ENCODE measurements at places on chromosomes 6 and 20.

DNA sequence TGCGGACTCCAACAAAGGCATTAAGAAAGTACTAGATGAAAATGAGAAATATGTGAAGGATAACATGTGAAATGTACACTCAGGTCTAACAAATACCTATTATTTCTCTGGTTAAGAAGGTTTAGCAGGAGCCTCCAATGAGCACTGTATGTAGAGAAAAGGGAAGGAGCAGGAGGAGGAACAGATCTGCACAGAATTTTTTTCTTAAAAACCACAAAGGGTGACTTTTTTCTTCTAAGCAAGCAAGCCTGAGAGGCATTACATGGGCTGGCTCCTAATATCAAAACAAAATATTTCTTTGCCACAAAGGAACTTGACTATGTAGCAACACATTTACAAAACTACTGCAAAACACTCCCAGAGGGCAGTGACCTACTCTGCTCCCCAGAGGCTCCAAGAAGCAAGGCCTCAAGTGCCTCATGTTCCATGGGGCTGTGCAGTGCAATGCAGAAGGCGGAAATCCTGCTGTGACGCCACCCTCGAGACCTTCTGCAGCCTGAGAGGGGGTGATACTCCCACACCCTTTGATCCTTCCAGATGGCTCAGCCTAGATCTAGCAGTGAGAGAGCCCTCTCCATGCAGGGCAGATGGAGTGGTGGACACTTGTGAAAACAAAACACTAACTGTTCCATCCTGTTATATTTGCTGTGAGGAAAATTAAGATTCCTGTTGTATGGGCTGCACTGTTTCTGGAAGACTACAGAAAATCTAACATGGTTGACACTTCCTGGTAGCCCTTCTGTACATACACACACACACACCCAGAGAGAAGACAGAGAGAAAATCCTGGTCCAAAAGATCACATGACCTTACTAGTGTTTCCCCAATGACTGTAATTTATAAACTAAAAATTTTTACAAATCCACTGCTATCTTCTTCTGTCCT is 36.0 kb upstream of the SMIM29 start:
- peak; percentile 69 for DNase-seq

- no peak for DNase-seq
These were observed 135.1 kb downstream of the ZFP64 start for GRCh38 chr20:52056203-52057062.

GRCh38 chr6:56143796-56144195 is 103.6 kb downstream of the COL21A1 start:
- no peak for DNase-seq

GRCh38 chr6:31114970-31115849 is 610 bp downstream of the PSORS1C1 start:
- no peak for DNase-seq

- no peak for DNase-seq
These were observed 45.3 kb upstream of the STXBP5 start for GRCh38 chr6:147158881-147159280.

DNA sequence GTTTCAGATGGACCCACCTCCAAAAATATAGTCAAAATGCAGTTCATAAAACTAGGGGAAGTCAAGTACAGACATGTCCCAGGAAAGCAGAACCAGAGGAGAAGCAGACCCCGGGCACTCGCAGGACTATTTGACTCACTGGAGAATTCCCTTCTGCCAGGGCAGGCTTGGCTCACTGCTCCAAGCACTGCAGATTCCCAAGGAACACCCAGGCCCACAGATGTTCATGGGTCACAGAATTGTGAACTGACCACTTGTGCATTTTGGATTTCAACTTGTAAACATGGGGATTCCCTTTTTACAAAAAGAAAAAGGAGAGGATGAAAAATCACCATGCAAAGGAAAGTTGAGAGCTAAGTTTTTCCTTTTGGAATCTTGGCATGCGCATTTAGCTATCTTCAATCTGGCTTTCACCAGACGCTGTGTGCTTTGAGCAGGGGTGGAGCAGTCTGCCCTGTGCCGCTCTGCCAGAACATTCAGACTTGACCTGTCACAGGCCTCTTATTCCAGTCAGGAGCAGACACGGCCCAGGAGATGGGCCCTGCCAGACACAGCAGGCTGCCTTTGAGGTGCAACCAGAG is 237.5 kb upstream of the TAB2 start:
- no peak for DNase-seq

GRCh38 chr6:129893640-129894039 is 32.5 kb upstream of the TMEM244 start:
- no peak for DNase-seq

DNA sequence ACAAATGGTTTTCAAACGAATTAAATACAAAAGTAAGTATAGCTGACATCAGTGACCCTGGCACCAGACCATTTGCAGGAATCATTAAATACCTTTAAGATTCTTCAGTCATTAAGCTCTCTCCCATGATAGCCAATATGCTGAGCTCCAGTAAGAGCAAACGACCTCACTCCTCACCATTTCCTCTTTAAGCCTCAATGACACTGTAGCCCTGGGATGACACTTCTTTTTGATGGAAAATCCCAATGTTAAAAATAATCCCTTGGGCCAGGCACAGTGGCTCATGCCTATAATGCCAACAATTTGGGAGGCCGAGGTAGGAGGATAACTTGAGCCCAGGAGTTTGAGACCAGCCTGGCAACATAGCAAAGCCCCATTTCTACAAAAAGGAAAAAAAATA is 3.3 kb upstream of the SGK1 start:
- DNase-seq: no peak

- DNase-seq: no peak
These were observed 50.5 kb upstream of the THEMIS start for GRCh38 chr6:127951172-127951917.

- DNase-seq: no peak
These were observed 5.6 kb upstream of the BTBD3 start for GRCh38 chr20:11912013-11912658.

DNA sequence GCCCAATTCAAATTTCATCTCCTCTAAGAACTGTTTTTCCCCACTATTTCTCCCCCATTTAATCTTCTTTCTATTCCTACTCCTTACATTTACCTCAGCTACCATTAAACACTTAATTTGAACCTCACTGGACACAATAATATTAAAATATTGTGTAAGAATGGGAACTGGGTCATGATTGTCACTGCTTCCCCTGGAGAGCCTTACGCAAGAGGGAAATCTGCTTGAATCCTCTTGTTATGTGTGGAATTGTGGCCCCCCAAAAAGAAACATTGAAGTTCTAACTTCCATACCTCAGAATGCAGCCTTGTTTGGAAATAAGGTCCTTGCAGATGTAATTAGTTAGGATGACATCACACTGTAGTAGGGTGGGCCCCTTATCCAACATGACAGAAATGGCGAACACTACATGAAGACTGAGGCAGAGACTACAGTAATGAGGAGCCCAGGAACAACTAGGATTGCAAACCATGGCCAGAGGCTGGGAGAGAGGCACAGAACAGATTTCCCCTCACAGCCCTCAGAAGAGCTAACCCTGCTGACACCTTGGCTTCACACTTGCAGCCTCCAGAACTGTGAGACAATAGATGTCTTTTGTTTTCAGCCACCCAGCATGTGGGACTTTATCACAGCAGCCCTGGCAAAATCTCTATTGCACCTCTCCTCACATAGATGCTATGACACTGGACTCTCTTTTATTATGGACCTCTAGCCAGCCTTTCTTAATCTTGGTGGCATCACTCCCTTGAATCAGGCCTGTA is 29.9 kb downstream of the HIVEP2 start:
- no peak for DNase-seq

- DNase-seq: no peak
These were observed 50.2 kb downstream of the HDAC2 start for GRCh38 chr6:113920663-113921267.

- no peak for DNase-seq
These were observed 64.4 kb downstream of the TMEM170B start for GRCh38 chr6:11601776-11602605.

- DNase-seq: no peak
These were observed 10.0 kb downstream of the RNF182 start for GRCh38 chr6:13934721-13935120.

GRCh38 chr6:163780994-163781393 is 366.5 kb downstream of the QKI start:
- DNase-seq: peak; percentile 29

- DNase-seq: no peak
These were observed 8.3 kb upstream of the TIAM2 start for GRCh38 chr6:154986787-154987235.

DNA sequence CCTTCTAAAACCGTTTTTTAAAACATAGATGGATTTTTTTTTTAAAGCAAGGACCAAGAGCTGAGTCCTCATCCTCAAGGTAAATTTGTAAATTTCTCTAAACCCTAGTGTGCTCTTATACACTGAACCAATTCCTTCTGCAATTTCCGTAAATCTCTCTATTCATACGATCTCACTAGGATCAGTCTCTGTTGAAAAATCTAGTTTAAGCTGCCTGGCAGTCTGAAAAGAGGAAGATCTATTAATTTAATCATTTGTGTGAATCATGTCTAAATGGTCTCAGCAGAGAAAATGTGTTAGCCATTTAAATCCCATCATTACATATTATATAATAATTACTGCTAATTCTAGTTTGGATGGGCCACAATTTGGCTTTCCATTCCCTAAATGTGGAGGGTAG is 184.2 kb upstream of the TSHZ2 start:
- no peak for DNase-seq

DNA sequence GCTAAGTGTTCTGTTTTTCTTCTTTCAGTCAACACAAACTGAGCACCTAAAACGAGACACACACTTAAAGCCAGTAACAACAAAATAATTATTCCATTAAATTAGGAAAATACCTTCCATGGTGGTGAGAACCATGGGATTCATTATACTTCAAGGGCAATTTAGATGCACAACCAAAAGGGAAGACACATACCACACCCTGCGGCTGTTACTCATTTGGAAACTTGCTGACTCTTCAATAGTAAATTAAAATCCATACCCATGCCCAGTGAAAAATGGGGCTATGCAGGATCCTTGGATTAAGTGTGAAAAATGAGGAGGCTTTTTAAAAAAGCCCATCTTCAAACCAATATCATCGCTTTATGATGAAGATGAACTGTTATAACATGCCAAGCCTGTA is 142.7 kb downstream of the GJA10 start:
- no peak for DNase-seq

DNA sequence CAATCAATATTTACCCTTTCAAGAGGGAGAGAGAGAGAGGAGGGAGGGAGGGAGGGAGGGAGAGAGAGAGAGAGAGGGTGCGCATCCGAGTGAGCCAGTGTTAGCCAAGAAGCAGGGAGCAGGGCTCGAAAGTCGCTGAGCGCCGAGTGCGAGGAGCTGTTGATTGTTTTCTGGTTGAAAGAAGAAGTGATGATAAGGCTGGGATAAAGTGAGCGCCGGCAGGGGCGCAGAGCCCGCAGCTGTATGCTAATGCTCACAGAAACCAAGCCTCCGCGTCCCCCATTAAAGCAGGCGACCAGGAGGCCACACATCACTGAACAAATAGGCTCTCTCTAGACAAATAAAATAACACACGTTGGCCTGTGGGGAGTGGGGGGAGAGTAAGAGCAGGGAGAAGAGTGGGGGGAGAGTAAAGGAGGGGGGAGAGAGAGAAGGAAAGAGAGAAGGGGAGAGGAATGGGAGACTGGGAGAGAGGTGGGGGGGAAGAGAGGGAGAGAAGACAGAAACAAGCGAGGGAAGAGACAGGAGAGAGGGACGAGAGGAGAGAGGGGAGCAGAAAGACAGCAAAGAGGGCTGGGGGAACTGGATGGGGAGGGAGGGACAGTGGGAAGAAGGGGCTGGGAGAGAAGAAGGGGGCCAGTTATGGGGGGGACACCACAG is 5.0 kb upstream of the INSM1 start:
- peak; percentile 14 for DNase-seq

DNA sequence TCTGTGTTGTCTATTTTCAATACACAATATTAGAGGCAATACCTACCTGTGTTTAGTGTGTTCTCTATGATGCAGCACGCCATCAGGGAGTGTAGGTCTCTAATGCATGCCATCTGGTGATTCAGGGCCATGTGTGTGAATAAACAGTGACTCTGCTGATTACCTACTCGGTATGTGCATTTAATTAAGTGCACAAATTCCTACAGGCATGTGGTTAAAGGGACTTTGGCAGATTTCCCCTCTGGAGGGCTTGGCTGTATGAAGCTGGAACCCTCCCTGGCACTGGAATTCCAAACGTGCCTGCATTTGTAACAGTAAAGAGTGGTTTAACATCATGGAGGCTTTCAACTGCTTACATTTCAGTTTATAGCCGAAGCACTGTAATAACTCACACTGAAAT is 401.5 kb upstream of the SASH1 start:
- no peak for DNase-seq

DNA sequence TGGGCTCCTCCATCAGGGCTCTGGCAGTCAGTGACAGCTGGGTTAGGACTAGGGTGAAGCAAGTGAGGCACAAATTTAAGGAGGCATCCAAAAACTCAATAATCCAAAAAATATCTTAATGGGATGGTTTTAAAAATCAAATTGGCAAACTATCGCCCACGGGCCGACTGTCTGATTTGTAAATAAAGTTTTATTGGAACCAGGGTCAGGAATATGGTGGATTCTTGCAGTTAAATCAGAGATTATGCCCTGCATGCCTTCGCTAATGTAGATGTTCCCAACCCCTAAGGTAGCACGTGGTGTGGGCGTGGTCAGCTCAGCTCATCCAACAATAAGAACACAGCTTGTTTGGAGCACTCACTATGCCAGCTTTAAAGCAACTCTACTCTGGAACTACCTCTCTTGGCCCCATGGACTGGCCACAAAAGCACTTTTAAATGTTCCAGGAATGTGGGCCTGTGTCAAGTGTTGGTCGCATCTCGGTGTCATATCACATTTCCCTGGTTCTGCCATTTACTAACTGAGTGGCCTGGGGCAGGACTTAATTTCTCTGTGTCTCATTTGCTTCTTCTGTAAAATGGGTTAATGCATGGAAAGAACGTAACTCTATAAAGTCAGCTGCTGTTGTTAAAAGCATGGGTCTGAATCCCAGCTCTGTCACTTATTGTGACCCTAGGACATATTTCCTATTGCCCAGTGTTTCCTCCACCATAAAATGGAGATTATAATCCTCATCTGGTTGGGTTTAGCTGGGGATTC is 7.0 kb downstream of the TP53RK start:
- DNase-seq: no peak

GRCh38 chr20:56299362-56299761 is 50.8 kb downstream of the MC3R start:
- DNase-seq: no peak

- DNase-seq: peak; percentile 46
These were observed 75.6 kb upstream of the RNF24 start for GRCh38 chr20:4090756-4091489.

GRCh38 chr6:130368576-130368975 is 2.8 kb downstream of the TMEM200A start:
- no peak for DNase-seq
